Stimulated activated CD8-positive, alpha-beta memory T cell treated with anti-CD3 and anti-CD28 coated beads, Interleukin-4, amount 100 ng/mL, for 4 hours (primary cell): ENCODE measurements at places on chromosomes 7 and 10.

- no peak for DNase-seq
Measured at GRCh38 chr10:58773944-58774343, 261.3 kb downstream of the BICC1 start.

DNA sequence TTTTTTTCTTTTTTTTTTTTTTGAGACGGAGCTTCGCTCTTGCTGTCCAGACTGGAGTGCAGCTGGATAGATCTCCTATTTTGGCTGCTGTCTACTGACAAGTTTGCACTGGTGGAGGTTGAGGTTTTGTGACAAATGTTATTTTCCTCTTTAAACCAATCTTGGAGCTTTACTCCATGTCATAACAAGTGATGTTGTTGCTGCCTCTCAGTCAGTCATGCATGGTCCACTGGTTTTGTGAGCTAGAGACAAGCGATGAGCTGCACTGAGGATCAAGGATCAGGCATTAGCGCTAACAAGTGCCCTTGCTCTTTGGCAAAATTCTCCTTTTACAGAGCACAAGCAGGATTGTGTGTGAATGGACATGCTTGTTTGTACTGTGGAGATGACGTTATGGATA, 805 bp upstream of the WDFY4 start:
- DNase-seq: no peak

GRCh38 chr7:42091461-42092291, 145.3 kb downstream of the GLI3 start:
- no peak for DNase-seq

DNA sequence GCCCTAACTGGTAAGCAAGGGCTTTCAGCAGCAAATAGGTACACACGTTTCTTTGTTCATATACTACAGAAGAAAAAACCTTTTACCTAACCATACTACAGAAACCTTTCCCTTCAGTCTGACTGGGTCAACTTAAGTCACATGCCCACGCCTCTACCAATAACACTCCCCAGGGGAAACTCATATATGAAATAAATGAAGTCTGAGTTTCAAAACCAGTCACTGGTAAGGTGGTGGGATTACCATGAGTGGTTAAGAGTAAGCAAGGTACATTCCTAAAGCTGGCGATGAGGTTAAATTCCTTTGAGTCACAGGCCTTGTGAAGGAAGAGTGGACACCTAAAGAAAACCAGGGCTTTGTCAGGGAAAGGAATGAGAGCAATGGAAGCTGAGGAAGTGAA, 21.4 kb upstream of the KIF20B start:
- no peak for DNase-seq

- no peak for DNase-seq
Measured at GRCh38 chr7:114138587-114138986, 219.8 kb upstream of the PPP1R3A start.

DNA sequence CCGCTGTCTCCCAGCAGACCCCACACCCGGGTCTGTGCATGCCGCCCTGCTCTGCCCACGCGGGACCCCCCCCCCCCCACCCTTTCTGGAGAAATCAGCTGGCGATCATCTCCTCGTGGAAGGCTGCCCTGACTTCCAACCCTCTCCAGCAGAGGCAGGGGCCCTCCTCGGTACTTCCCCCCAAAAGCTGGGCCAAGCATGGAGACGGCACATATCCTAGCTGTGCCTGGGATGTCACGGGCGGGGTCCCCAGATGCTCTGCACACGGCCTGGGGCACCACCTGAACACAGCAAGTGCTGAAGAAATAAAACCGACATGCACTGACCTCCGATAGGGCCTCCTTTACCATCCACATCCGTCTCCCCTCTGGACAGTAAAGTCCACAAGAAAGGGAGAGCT, 96.0 kb downstream of the DIP2C start:
- DNase-seq: no peak

- DNase-seq: no peak
Measured at GRCh38 chr7:135510592-135511183, 786 bp upstream of the CNOT4 start.

DNA sequence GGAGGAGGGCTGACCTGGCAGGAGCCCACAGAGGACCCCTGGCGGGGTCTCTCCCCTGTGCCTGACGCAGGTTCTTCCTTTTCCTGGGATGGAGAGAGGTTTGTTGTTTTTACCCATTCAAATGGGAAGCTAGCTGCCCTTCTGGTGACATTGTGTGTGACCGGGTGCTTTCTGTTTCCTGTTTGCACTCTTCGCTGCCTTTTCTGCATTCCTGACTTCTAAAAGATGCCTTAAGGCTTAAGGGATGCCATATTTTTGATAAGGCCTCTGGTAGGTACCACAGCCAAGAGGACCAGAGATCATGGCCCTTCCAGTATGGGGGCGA, 20.3 kb downstream of the ZNF783 start:
- no peak for DNase-seq

DNA sequence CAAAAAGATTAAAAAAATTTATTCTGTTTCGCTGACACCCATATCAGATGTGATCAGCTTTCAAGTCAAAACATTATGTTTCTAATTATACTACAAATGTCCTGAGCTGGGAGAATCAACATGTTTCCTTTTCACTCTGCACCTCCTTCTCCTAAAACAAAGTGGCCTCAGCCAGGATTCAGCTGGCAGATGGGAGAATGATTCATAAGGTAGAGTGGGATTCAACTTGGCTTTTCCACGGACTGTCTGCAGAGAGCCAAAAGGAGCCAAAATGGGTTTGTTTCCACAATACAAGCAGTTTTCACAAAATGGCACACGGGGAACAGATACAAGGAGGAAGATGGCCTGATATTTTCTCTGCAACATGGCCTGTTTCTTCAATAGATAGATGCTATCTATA, 376.5 kb upstream of the PRKCQ start:
- DNase-seq: no peak

- DNase-seq: no peak
Measured at GRCh38 chr7:74272305-74273038, 16.7 kb upstream of the CLIP2 start.

- DNase-seq: no peak
Measured at GRCh38 chr10:93947055-93947454, 46.7 kb upstream of the PLCE1 start.

DNA sequence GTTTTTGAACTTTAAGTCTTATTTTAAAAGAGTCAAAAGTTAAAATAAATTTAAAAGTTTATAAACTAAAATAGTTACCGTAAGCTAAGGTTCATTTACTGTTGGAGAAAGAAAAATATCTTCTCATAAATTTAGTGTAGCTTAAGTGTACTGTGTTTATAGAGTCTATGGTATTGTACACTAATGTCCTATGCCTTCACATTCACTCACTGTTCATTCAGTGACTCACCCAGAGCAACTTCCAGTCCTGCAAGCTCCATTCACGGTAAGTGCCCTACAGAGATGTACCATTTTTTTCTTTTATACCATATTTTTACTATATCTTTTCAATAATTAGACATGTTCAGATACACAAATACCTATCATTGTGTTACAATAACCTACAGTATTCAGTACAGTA, 97.6 kb downstream of the PTN start:
- DNase-seq: no peak

DNA sequence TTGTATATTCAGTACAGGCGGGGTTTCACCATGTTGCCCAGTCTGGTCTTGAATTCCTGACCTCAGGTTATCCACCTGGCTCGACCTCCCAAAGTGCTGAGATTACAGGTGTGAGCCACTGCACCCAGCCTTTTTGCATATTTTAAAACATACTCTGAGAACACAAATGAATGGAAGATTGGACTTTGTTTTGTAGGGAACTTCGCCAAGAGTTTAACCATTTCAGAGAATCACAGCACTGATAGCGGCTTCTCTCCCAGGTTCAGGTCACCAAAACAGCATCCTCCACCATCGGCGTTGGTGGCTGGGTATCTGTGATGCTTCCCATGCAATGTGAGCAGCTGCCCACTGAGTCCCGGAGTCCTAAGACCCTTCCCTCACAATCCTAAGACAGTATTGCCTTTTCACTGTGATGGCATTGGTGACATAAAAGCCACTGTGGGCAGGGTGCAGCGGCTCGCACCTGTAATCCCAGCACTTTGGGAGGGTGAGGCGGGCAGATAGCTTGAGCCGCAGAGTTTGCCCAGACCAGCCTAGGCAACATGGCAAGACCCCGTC, 42.3 kb upstream of the PSAP start:
- no peak for DNase-seq

DNA sequence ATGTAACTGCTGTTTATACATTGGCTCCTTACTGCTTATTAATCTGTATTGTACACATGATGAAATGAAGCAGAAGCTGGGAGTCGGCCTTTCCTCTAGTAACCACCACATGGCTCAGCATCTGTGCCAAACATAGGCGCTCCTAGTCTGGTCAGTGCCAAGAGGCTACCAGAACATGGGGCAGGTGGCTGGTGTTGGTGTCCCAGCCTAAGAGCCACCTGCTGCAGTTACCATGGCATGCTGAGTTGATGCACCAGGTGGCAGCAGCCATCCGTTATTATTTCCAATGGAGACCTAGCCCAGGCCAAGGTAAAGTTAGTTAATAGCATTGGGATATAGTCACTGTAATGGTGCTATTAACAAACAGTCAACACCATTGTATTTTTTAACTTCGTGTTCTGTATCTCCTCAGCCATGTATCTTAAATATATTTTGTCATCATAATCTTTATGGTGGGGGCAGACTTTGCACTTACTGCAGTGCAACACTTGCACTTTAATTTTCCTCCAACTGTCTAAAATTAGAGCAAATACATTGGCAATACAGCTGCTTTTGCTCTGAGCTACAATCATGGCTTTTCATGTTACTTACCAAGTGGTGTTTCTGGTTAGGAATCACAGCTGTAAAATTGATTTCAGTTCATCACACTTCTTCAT, 33.1 kb downstream of the HBP1 start:
- DNase-seq: no peak

GRCh38 chr7:93117852-93118530, at the start of gene SAMD9:
Gene SAMD9 (minus strand): TSS chr7:93117979. CDS start chr7:93106097, 11,882 bp downstream.
- DNase-seq: no peak

DNA sequence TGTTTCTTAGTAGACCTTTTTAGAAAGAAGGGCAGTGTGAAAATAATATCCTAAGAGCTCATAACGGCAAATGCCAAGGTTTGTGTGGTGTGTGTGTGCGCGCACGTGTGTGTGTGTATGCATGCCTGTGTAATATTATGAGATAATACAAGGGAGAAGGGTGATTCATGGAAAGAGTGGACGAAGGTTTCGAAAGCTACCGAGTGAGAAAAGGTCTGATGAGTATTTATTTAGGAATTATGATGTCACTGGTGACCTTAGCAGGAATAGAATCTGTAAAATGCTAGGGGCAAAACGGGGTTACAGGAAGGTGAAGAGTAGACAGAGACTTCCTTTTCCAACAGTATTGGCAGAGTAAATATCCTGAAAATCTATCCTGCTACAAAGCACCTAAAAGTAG, 107.3 kb downstream of the AHR start:
- DNase-seq: no peak

GRCh38 chr7:35365523-35365922, 111.6 kb upstream of the TBX20 start:
- DNase-seq: no peak

- no peak for DNase-seq
Measured at GRCh38 chr10:107614939-107615685, 450.6 kb upstream of the SORCS1 start.

DNA sequence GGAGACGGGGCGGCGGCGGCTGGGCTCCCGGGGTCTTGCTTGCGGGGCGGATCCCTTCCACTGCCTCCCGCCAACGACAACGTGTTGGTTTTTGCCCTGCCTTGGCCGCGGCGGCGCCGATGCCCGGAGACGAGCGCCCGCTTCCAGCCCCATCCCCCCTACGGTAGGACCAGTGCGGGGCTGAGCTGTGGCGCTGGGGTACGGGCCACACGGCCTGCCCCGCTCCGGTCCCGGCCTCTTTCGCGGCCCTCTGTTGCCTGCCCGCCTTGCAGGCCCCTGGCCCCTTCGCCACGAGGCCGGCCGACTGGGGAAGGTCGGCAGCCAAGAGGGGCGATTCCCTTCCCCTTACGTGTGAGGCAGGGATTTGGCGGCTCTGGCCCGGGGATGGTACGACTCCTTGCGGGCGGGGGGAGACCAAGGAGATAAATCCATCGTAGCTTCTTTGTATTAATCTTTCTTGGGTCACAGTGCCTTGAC, 488 bp downstream of the EIF4H start:
- no peak for DNase-seq

GRCh38 chr7:68440866-68441265, 1157.4 kb upstream of the AUTS2 start:
- DNase-seq: no peak

- DNase-seq: no peak
Measured at GRCh38 chr10:99374526-99374925, 45.4 kb downstream of the CNNM1 start.

DNA sequence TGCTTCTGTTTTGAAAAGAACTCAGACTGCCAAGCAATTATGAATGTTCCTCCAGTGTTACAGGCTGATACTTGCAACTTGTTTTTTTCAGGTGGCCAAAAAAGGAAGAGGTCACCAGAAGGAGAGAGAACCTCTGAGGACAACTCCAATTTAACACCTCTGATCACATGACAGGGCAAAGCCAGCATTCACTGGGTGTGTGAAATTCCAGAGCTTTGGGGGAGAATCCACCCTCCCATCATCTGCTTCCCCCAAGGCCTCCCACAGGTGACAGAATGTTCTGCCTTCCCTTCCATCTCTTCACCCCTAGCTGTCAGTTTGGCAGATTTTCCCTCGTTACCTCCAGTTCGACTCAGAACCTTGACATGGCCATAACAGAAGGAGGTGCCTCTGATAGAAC, 39.1 kb downstream of the GOT1 start:
- DNase-seq: no peak

- DNase-seq: no peak
Measured at GRCh38 chr10:35506741-35507140, 98.4 kb upstream of the GJD4 start.

DNA sequence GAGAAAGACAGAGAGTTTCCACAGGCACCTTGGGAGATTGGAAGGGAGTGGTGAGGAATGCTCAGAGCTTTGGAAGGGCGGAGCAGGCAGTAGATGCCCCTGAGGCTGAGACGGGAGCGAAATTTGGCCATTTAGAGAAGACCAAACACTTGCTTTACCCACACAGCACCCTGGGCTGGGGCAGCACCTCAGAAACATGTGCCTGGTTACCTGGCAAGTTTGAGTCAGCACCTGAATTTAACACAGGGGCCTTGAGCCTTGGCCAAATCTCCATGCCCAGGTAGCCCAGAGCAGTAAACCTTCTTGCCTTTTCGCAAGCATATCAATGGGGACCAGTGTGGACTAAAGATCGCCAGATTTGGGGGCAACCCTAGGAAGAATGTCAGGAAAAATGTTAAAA, 111.9 kb upstream of the NFE2L3 start:
- DNase-seq: no peak

- no peak for DNase-seq
Measured at GRCh38 chr10:79933961-79934360, 14.9 kb downstream of the SFTPD start.

DNA sequence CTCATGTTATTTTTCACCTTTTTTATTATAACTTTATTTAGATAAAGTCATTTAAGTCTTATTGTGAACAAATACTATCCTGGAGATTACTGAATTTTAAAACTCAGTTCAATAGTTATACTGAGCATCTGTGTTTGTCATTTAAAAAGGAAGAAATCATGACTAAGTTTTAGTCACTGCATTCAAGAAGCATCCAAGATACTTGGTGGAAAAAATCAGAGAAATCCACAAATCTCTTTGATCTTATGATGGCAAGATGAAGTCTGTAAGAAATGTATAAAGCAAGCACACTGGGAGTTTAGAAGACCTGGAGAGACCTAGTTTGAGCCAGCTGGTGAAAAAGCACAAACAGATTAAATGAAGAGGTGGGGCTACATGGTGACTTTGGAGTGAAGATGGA, 529.8 kb upstream of the IGFBP3 start:
- DNase-seq: no peak
